ENCODE measurements at places on chromosomes 6 and 20.

DNA sequence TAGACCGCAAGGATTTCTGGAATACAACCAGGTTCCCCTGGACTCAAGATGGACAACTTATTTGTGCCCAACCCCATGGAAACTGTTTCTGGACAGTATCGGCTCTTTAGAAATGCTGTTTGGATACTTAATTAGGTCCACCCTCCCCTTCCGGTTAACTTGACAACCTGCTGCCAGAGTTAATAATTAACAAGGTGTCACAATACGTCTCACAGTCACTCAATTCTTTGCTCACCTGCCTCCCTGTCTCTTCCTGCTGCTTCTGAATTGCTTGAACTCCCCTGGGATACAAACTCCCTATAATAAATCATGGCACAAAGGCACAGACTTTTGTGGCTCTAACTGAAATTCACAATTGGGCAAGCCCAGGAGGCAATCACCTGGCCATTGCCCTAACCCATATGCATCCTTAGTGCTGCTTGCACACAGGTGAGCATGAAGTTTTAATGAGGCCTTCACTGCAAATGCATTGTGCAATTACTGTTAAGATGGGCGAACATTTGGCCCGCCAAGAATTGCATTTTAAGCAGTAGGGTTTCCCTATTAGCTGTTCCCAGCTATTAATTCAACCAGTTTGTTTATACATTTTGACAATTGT is 504.4 kb upstream of the NOX3 start:
- DNase-seq = no peak

- DNase-seq = no peak
Observed at GRCh38 chr20:33176101-33176500, 8.1 kb downstream of the BPIFA2 start.

- DNase-seq = no peak
Observed at GRCh38 chr6:105319331-105319730, 83.6 kb downstream of the PREP start.

DNA sequence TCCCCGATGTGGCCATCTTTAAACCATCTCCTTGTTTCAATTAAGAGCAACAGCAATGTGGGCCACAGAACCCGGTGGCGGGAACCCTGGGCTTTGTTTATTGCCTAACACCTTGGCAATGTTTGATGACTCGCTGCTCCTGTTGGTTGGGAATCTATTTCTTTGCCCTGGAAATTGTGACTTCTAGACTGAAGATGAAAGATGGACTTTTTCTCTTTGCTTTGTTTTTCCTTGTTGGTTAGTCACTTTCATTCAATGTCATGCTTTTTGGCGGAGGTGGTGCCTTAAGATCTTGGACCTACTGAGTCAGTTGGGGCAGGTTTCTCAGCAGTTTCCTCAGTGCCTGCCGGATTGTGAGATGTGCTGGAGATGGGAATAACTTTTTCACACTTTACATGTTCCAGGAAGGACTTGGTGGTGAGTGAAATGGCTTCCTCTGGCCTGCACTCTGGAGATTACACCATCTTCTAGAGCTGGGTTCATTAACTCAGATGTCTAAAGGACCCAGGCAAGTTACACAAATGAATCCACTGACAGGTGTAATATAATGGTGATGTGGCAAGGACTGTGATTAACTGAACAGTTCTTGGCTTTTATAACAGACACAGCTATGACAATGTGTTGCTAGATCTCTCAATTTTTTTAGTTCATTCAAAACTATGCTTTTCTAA is 56.3 kb downstream of the TSHZ2 start:
- no peak for DNase-seq

- DNase-seq = no peak
Observed at GRCh38 chr6:45816674-45817297, 198.9 kb downstream of the CLIC5 start.

DNA sequence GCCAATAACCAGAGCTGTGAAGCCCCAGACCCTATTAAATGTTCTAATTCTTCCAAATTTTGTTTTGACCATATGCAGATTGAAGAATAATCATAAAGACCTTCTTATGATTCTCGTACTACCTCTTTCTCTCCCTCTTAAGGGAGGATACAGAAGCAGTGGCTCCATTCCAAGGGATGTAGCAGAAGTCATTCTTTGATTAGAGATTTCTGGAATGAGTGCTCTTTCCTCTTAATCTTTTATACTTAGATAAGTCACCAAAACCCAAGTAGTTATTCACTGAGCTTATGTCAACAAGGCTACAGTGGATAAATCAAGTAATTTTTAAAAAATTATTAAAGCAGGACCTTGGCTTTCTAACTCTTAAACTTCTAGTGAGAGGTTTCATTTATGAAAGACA is 266.0 kb upstream of the STXBP5 start:
- no peak for DNase-seq

DNA sequence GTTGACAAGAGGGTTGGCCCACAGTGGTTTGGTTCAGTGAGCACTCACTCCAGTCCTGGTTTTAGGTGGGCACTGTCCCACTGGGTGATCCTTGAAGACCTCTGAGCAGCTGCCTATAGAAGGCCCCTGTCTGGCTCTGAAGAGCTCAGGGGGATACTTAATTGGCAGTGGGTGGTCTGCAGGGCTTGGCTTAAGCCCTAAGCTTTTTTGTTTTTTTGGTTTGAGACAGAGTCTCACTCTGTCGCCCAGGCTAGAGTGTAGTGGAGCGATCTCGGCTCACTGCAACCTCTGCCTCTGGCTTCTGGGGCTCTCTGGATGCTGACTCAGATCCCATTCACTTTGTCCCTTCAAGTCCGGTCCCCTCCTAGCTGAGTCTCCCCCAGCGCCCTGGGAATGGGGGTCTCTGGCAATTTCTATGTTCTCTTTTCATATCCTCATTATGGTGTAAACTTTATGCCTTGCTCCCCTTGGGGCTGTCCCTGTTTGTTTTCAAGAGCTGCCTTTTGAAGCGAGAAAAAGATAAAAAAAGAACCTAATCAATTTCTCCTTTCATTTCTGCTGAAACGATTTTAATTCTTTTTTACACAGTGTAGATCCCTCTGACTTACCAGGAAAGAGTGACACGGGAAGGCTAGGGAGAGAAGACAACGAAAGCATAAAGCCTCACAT is 12.2 kb upstream of the KCNG1 start:
- DNase-seq = no peak

DNA sequence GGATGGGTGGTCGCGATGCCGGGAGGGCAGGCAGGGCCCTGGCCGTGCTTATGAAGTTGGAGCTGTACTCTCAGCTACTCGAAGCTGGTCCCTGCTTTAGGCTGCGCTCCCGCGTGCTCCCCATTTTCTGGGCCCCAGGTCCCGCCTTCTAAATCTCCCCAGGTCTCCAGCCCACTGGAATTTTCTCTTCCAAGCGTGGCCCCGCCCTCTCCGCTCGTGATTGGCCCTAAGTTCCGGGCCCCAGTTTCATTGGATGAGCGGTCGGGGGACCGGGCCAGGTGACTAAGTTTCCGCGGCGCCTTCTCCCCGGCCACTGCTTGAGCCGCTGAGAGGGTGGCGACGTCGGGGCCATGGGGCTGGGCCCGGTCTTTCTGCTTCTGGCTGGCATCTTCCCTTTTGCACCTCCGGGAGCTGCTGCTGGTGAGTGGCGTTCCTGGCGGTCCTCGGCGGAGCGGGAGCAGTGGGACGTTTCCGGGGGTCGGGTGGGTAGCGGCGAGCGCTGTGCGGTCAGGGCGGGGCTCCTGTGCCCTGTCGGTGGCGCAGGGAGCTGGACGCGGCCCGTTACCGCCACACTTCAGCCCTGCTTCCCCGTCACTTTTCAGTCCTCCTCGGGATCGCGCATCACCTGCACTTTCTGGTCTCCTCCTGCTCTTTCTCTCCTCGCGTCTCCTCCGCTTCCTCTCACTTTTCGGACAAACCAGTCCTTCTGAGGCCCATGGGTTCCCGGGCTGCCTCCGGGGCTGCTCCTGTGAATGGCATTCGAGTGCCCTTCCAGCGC is at the start of gene MICA:
TSS of gene MICA (plus strand) at position 313 of the 778 bp plus-strand sequence. CDS start at position 351, 38 bp downstream.
- peak; percentile 25 for DNase-seq
